Fibroblast of lung (primary cell): ENCODE measurements at places on chromosomes 1 and 21. TPM values are rescaled to one million over a fixed set of nuclear protein-coding genes. Genes with fewer than 3 reads are reported as not detected.

The GSTM1 gene
- total RNA-seq = 14.4 TPM in 1 of 2 replicates, not detected in the other

DNA sequence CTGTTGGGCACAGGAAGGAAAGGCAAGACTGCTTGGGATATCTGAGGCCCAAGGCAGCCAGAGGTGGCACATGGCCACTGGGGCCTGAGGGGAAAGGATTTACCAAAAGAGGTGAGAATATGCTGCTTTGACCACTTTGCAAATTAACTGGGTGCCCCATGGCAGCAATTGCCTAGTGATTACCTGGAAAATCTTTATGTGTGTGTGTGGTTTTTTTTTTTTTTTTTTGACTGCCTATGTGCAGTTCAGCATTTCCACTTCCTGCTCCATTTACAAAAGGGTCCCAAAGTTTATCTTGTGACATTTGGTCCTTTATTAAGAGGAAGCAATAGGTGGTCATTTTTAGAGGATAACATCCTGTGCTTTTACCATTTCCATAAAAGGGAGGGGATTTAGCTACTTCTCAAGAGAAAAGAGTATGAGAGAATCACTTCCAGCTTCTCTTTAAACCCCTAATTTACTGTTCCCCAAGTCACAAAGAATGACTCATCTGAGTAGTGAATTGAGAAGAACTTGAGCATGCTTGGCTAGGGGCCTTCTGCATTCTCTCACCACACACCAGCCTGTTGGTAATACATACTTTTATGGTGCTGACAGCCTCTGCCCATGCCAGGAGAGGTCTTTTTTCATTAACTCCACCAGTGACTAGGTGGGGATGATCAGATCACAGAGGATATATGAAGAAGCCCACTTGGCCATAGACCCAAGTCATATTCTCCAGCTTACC lies 52.1 kb downstream of the SYDE2 start:
- DNase-seq = peak; percentile 33

- no peak for DNase-seq
These were observed 5.2 kb upstream of the TARBP1 start for GRCh38 chr1:234484218-234484617.

- peak; percentile 12 for DNase-seq
These were observed 65.6 kb upstream of the ETS2 start for GRCh38 chr21:38740090-38740489.
